ENCODE measurements at places on chromosomes 4 and X.

- DNase-seq = no peak
These were observed 73.1 kb downstream of the MAPK10 start for GRCh38 chr4:86286726-86287125.

GRCh38 chr4:140135529-140136088 lies 18.4 kb downstream of the MAML3 start:
- no peak for DNase-seq

GRCh38 chr4:41287852-41288251 lies 31.1 kb downstream of the UCHL1 start:
- no peak for DNase-seq

DNA sequence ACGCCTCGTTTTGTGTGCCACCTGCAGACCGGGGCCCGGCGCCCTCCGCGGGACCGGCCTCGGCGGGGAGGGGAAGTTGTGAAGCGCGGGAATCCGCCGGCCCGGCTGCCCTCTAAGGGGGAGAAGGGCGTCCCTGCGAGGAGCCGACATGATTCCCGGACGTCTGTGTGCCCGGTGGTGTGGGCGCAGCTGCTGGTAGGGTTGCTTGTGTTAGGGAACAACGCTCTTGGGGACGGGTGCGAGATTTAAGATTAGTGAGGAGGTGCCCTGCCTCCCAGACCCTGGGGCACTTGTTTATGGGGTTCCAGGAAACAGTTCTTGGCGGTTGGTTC lies 627 bp downstream of the CDKN2AIP start:
- DNase-seq = no peak

- DNase-seq = no peak
These were observed 390.1 kb downstream of the ADAM29 start for GRCh38 chr4:175308236-175308635.

DNA sequence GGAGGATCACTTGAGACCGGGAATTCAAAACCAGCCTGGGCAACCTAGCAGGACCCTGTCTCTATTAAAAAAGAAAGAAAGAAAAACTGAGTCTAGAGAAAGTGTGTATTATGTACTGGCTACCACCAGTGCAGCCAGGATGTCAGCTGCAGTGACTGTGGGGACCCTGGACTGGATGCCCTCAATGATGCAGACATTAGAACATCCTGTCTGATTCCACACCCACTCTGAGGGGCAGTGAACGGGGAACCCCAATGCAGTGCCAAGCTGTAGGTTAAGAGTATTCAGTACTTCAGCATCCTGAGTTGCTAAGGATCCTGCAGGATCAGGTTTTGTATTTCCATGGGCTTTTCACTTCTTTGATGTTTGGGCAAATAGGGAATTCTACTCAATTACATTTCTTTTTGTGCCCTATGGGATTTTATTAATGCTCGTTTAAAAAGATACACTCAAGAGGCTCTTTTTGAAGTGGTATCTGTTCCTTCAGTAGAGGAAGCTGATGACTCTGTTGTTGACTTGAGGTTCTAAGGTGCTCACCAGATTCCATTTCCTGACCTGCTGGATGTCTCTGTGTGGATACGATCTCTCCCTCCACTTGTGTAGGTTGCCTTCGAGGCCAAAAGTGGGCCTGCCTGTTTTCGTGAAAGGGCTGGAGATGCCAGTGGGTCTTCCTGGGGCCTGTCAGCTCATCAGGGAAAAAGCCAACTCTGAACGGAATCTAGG lies 85.9 kb upstream of the CLCN4 start:
- DNase-seq = no peak

DNA sequence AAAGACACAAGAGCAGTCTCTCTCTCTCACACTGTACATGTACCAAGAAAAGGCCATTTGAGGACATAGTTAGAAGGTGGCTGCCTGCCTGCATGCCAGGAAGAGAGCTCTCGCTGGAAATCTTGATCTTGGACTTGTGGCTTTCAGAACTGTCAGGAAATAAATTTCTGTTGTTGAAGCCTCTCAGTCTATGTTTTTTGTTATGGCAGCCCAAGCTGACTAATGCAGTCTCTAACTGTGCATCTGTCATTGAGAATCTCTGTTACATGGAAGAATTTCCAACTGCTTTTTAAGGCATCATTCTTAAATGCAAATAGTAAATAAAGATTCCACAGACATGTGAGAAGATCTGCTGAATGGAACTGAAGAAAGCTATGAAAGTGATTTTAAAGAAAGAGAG lies 198.3 kb downstream of the PCDH10 start:
- DNase-seq = no peak

DNA sequence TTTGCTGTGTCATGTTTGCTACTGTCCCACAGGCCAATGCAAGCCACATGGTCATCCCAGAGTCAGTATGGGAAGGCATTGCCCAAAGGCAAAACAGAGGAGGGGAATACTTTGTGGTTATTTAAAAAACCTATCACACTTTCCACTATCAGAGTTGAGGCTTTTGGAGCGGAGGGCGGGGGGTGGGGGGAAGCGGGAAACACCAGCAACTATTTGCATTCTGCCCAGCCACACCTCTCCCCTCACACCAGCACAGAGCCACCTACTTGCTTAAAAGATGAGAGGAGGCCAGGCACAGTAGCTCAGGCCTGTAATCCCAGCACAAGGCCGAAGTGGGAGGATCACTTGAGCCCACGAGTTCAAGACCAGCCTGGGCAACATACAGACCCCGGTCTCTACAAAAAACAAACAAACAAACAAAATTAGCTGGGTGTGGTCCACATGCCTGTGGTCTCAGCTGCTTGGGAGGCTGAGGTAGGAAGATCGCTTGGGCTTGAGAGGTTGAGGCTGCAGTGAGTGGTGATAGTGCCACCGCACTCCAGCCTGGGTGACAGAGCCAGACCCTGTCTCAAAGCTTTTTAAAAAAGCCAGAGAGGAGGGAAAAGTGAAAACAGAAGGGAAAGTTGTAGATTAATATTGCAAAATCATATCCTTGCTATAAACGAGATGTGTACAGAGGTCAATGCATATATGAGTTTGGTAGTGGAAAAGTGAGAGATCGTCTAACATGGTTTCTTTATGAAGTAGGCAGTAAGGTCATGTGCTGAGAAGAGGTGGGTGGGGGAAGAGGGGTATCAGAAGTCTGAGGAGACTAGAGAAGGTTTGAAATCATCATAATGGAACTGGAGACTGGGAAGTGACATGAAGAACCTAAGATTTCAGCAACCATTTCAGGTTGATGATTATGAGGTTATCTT lies 1.9 kb upstream of the CHST7 start:
- DNase-seq = no peak

DNA sequence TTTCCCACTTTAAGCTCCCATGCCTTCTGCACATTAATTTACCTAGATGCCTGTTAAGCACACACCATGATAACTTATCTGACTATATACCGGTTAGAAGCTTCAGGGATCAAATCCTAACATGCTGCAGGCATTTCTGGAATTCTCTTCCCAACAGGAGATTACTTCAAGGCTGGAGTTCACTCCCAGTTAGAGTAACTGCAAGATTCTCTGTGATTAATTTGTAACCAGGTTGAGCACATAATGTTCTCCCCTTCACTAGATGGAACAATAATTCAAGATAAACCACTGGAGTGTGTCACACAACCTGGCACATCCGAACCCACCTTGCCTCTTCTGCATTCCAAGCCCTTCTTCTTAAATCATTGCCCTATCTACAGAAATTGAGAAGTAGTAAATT lies 11.8 kb upstream of the UGT2A3 start:
- DNase-seq = no peak

DNA sequence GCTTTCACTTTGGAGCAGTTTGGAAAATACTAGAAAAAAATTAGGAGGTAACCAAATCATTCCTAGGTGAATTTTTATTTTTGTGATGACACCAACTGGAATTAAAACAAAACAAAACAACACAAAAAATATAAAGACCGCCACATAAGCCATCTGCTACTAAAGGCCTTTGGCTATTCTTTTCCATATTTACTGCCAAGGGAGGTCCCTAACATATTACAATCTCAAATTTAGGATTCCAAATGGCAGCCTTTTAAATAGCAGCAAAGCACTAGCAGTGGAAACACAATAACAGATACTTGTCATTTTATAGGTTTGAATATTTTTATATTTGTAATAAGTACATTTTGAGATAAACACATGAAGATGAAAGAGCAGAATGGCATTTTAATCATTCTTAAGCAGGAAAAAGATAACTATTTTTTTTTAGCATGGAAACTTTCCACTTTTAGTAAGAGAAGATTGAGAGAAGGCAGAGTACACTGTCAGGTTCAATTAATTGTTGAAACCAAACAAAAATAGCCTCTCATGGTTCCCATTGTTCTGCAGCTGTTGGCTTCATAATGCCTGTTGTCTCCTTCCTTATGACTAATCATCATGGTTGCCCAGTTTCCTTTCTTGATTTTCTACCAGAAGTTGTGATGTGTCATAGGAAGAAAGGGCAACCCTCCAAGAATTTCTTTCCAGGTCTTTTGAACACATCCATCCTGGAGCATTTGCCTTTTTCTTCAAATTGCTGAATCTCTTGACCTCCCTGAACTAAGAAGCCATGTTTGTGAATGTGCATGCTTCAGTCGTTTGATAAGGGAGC lies 219.0 kb upstream of the EMCN start:
- DNase-seq = no peak
